SJSA1 (cell line): ENCODE measurements at places on chromosomes 2 and 18.
A peak's percentile ranks its signal among the peaks of the same experiment; 100 is the strongest.

DNA sequence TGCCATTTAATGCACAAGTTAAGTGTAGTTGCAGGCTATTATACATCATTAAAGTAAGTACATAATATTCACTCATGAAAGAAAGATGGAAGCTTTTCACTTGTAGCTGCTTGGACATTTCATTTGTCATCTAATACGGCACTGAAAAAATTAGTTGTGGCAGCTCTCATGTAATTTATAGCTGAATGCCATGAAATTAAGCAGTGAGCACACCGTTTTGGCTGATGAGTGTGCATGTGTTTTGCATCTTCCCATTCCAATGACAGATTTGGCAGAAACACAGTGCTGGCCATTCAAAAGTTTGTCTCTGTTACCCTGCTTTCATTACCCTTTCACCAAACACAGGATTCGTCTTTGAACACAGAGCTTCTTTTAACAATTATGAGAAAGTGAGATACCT lies 174.0 kb downstream of the PTGR3 start:
- DNase-seq: no peak

GRCh38 chr2:45046786-45047185 lies 37.5 kb upstream of the SIX2 start:
- DNase-seq: no peak

DNA sequence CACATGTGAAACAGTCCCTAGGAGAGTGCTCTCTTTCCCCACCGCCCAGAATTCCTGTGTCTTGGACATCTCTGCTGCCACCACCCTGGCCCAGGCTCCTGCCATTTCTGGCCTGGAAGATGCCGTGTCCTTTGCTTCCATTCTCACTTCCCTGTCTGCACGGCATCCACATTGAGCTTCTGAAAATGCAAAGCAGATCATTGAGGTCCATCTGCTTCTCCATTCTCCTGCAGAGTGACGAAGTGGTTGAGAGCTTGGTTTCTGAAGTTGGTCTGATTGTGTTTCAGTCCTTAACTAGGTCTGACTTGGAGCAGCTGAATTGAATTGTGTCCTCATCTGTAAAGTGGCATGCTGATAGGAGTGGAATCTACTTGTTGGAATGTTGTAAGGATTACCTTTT lies 98.7 kb upstream of the MGAT5 start:
- no peak for DNase-seq

GRCh38 chr2:72340665-72341064 lies 193.0 kb upstream of the CYP26B1 start:
- DNase-seq: no peak

DNA sequence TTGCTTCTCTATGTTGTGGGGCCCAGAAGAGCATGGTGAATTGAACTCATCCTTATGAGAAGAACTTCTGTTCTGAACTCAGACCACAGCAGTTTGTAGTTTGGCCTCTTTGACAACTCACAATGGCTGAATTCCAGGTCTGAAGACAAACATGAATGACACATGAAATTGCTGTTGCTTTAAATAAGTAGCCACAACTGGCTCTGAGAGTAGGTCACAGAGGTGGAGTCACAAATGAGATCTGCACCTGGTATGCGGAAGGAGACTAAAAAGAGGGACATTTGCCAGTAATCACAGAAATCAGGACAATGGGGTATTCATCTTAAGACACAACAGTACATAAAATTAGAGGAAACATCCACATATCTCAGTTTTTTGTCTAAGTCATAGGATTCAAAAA lies 290.3 kb upstream of the MMADHC start:
- peak; percentile 60 for DNase-seq

- DNase-seq: no peak
Observed at GRCh38 chr2:168626096-168626495, 170.0 kb downstream of the CERS6 start.

DNA sequence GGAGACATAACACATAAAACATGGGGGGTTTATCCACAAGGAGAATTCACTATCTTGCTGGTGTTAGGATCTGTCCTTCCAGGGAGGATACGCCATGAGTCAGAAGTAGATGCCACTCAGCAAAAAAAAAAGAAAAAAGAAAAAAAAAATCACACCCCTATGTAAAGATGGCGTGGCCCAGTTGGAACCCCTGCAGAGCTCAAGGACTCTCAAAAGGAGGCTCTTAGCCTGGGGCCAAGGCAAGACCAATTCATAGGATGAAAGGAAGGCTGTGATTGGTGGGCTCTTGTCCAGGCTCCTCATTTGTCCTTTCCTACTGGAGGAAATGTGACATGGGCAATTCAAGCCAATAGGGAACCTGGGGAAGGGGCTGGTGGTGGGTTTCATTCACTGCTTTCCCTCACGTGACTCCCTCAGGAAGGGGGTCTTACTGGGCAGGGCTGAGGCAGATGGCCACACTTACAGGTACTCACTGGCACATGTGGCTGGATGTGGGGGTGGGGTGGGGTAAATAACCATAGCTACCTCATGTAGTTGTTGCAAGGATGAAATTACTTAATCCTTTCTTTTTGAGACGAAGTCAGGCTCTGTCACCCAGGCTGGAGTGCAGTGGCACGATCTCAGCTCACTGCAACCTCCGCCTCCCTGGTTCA lies 38.7 kb upstream of the HAAO start:
- peak; percentile 30 for DNase-seq

- DNase-seq: no peak
Observed at GRCh38 chr2:156585457-156585856, 149.3 kb downstream of the GPD2 start.

DNA sequence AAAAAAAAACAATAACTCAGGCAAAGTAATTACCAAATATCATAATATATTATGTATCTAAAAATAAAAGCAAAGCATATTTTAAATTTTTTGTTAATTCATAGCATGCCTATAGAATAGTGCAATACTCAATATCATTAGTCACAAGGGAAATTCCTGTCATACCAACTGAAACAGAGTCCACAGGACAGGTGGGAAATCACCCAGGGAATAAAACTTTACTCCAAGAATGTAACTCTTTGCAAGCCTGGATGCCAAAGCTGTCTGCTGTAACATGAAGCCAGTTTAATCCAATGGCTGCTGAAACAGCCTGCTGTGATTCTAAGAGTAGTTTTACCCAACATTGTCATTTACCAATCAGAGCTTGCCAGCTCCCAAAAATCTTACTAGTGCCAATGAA lies 40.0 kb upstream of the SULT1C3 start:
- no peak for DNase-seq

- DNase-seq: no peak
Observed at GRCh38 chr2:88303865-88304264, 133.7 kb downstream of the THNSL2 start.

GRCh38 chr2:52145005-52145404 lies 1113.1 kb upstream of the NRXN1 start:
- DNase-seq: no peak

GRCh38 chr2:58638256-58638805 lies 397.2 kb upstream of the FANCL start:
- no peak for DNase-seq

DNA sequence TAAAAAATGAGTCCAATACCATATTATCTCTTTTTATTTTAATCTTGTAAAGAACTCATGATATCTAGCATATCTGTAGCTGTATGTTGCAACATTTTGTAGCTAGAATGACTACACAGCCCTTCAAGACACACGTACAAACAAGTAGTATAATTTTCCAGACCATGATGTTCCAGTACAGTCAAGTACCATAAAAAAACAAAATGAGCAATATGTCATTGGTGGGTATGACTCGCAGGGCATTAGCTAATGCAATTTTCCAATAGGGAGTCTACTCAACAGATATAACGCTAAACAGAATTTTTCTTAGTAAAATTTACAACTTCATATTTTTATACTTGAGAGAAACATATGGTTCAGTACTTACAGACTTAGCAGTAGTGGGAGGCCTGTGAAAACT lies 53.6 kb upstream of the UGP2 start:
- DNase-seq: no peak

- no peak for DNase-seq
Observed at GRCh38 chr18:2636126-2636631, 19.3 kb upstream of the SMCHD1 start.

- no peak for DNase-seq
Observed at GRCh38 chr2:54423213-54423612, 32.9 kb upstream of the SPTBN1 start.

- no peak for DNase-seq
Observed at GRCh38 chr2:159855557-159856061, 57.6 kb upstream of the CD302 start.

DNA sequence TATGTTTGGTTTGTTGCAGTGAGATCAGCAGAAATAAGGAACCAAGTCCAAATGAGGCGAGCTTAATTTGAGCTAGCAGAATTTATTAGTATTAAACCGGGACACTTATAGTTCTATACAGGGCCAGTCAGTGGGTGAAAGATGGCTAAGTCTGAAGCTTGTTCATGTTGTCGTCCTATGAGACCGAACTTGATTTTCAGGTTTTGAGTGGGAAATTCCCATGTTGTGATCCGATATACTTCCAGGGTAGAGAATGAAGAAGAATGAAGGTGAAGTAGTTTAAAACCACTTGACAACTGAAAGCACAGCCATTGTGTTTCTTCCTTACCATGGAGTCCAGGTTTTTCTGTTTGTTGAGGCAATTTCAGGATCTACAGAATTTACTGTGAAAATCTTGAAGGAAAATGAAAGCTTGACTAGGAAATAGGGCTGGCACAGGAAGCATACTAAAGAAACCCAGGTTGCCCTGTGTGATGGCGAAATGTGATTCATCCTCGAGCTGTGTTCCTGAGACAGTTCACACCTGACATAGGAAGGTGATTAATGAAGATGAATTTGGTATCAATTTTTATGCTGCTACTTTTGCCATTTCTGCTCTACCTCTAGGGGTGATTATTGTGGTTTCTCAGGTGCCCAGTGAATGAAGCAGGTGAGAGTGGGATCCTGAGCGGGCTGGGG lies 37.6 kb upstream of the MGAT5 start:
- no peak for DNase-seq

DNA sequence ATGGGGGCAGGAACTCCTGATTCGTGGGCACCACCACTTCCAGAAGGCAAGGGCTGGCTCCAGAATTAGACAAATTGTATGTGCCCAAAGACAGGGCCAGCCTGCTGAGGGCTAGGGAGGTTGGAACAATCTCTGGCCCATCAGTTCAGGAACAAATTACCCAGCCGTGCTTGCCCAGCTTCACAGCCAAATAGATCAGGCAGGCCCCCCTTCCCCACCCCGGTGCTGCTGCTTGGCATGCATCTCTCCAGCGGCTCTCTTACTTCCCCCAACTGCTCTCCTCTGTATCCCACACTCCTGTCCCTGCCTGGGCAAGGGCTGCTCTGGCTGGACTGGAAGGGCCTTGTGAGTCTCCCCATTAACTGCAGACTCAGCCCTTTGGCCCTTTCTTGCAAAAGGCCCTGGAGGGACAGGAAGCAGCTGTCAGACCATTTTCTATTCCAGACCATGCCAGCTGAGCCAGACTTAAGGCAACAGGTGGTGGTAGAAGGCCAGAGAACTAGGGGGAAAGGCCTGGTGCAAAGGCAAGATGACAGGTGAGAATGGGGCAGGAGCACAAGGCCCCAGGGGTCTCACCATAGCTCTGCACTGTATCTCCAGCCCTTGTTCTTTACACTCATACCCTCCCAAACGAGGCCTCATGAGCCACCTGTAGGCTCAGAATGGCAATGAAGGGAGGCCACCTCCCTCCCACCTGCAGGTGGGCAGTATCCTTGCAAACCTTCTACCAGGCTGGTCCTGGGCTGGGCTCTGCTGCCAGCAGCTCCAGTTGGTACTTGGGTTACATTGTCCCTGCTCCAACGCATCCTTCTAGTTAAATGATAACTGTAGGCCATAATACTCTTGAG lies 30.7 kb upstream of the ACAA2 start:
- DNase-seq: no peak

- no peak for DNase-seq
Observed at GRCh38 chr2:31467426-31467825, 52.9 kb upstream of the XDH start.

DNA sequence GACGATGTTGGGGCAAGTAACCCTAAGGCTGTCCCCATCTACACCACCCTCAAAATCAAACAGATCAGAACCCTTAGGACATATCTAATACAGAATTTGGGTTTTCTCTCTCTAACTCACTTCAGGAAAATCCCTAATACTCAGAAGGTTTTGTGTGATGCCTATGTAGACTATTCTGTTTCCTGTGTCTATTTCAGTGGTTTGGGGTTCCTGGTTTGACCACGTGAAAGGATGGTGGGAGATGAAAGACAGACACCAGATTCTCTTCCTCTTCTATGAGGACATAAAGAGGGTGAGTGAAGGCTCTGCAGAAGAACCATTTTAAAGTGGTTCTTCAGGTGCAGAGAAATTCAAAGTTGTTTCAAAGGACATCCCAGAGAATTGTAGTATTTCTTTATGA lies 16.3 kb downstream of the SULT1C2 start:
- no peak for DNase-seq

DNA sequence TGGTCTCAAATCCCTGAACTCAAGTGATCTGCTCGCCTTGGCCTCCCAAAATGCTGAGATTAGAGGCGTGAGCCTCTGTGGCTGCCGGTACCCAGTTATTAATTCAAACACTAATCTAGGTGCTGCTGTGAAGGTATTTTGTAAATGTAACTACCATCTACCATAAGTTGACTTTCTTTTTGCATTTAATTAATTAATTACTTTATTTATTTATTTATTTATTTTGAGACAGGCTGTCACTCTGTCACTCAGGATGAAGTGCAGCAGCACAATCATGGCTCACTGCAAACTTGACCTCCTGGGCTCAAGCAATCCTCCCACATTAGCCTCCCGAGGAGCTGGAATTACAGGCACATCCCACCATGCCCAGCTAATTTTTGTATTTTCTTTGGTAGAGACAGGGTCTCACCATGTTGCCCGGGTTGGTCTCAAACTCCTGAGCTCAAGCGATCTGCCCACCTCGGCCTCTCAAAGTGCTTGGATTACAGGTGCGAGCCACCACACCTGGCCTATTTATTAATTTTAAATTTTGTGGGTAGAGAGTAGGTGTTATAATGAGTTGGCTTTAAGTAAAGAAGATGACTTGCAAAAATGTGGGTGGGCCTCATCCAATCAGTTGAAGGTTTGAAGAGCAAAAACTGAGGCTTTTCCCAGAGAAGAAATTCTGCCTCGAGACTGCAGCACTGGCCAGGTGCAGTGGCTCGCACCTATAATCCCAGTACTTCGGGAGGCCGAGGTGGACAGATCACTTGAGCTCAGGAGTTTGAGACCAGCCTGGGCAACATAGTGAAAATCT lies 17.3 kb upstream of the NMUR1 start:
- DNase-seq: no peak
